Thyroid gland (tissue), 4 donors: ENCODE measurements at places on chromosomes 7 and 10. TPM values are rescaled to one million over a fixed set of nuclear protein-coding genes. Genes with fewer than 3 reads are reported as not detected.

GRCh38 chr7:25391295-25391861 lies 163.1 kb upstream of the NPVF start:
- H3K27ac ChIP-seq = no peak overlapping the region
- H3K4me3 ChIP-seq = no peak overlapping the region
- H3K36me3 ChIP-seq = no peaks in the 10 kb centered on the region
- H3K27me3 ChIP-seq = no peaks in the 10 kb centered on the region
- H3K4me1 ChIP-seq = no peaks in the 10 kb centered on the region
- DNase-seq = no peak

Gene EIF5AL1
- 0.33 TPM for total RNA-seq

DNA sequence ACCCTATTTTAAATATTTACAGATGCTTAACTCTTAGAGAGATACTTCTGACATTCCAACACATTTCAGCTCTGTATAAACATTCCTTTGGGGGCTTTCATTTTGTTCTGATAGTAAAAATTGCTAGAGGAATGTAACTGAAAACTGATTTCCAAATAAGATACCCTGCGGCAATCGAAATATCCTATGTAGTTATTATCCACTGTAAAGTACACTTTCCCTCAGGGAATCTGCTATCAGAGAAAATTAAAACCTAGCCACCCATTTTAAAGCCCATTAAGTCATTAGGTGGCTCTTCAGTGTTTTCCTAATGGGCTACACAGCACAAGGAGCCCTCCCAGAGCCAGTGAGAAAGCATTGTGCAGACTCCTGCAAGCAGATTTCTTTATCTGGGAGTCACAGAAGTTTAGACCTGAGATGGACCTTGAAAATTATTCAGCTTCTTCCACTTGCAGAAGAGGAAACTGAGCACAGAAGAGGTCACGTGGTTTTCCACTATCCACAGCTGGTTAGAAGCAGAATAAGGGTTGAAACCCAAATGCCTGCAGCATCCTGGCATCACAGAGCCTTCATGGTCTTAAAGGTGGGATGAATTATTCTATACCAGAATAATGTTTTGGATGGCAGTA lies 12.6 kb upstream of the CPVL start:
- H3K4me1 ChIP-seq = peaks cover 14% of the 10 kb centered on the region
- no peaks in the 10 kb centered on the region for H3K27me3 ChIP-seq
- H3K4me3 ChIP-seq = no peak overlapping the region
- DNase-seq = peak; percentile 13

Gene MALRD1
- total RNA-seq = 2.3 TPM

GRCh38 chr10:8453587-8453986 lies 399.1 kb downstream of the GATA3 start:
- H3K36me3 ChIP-seq = no peaks in the 10 kb centered on the region
- H3K4me3 ChIP-seq = no peak overlapping the region
- no peaks in the 10 kb centered on the region for H3K27me3 ChIP-seq
- H3K4me1 ChIP-seq = no peaks in the 10 kb centered on the region
- H3K27ac ChIP-seq = no peak overlapping the region
- DNase-seq = no peak

DNA sequence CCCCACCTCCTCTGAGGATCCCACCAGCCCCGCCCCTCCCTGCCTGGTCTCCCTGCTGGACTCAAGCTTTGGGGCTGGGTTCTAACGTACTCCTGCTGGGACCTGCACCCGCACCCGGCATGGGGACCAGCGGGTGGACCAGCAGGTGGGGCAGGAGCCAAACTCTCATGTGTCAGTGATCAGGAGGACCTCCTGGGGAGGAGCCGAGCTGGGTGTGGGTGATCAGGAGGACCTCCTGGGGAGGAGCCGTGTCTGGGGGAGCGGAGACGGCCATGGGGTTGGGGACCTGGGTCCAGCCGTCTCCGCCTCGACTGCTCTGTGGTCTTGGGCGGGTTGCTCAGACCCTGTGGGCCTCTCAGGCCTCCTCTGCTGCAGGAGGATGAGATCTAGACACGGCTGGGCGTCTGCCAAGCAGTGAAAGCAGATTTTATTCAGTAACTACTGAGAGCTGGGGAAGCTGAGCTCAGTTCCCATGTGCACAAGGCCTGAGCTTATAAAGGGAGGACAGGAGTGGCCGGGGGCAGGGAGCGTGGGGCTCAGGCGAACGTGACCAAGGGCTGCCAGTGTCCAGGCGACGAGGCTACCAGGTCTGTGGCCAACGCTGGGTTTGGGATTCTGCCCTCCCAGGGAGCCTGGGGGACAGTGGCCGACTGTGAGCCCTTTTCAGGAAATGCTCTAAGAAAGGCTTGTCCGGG lies 33.6 kb upstream of the UTF1 start:
- H3K4me1 ChIP-seq = no peaks in the 10 kb centered on the region
- H3K27ac ChIP-seq = no peak overlapping the region
- no peaks in the 10 kb centered on the region for H3K36me3 ChIP-seq
- no peak overlapping the region for H3K4me3 ChIP-seq
- no peaks in the 10 kb centered on the region for H3K27me3 ChIP-seq
- DNase-seq = no peak

DNA sequence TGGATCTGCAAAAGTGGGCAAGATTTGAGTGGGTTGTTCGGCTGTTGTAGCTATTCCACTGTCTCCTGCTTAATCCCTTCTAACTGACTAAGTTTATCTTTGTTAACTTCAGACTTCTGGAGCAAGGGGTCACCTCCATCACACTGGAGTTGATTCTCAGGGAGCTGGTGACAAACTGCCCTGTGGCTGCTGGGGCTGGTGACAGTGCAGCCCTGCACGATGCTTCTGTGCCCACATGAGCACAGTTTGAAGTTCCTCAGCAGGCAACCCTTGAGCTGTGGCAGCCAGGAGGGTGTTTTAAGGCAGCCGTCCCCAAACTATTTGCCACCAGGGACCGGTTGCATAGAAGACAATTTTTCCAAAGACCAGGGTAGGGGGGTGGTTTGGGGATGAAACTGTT lies 40.5 kb downstream of the ADRB1 start:
- DNase-seq = no peak
- no peaks in the 10 kb centered on the region for H3K4me1 ChIP-seq
- no peak overlapping the region for H3K27ac ChIP-seq
- no peak overlapping the region for H3K4me3 ChIP-seq

Gene CAMK1D
- 18.0 TPM for total RNA-seq

- H3K4me3 ChIP-seq = no peak overlapping the region
- peak; percentile 98 for DNase-seq
- H3K27me3 ChIP-seq = no peaks in the 10 kb centered on the region
- H3K27ac ChIP-seq = peak overlapping the region; percentile 95
Observed at GRCh38 chr7:945556-946255, 8.8 kb downstream of the ADAP1 start.

GRCh38 chr7:115289971-115290370 lies 368.1 kb downstream of the MDFIC start:
- no peak overlapping the region for H3K4me3 ChIP-seq
- H3K27me3 ChIP-seq = no peaks in the 10 kb centered on the region
- no peak for DNase-seq
- H3K4me1 ChIP-seq = no peaks in the 10 kb centered on the region

DNA sequence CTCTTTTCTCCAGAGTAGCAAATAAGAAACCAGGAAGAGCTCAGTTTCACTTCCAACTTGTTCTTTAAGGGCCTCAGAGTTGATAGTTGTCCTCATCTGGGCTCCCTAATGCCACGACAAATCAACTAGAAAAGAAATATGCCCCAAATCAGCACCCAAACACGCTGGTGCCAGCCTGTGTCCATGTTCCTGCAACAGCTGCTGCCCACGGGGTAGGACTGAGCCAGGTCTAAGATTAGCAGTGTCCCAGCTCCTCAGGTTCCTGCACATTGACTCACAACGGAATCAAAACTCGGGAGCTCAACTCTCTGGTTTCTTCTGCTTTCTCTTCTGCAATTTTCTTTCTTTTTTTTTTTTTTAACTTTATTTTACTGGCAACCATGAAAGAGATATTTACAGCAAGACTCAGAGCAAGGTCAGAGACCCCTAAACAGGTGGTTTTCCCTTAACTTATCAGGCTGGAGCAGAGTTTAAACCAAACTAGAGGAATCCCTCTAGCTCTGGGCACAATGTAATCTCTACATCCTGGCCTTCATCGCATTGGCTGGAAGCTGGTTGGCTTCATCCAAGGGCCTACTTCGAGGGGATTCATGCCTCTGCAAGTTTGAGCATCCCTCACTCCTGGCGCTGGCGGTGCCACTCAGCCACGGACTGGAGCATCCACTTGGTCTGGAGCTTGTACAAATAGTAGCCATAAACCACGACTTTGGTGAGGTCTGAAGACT lies 126.1 kb downstream of the PFKFB3 start:
- H3K27ac ChIP-seq = no peak overlapping the region
- H3K4me3 ChIP-seq = no peak overlapping the region
- DNase-seq = no peak

- H3K27me3 ChIP-seq = no peaks in the 10 kb centered on the region
- no peak overlapping the region for H3K27ac ChIP-seq
- no peak overlapping the region for H3K4me3 ChIP-seq
- H3K4me1 ChIP-seq = peaks cover 15% of the 10 kb centered on the region
- peaks cover under 1% of the 10 kb centered on the region for H3K36me3 ChIP-seq
Observed at GRCh38 chr7:44794331-44794730, 2.1 kb upstream of the PPIA start.

Gene STRIP2
- 0.22 TPM for total RNA-seq

GRCh38 chr7:11642276-11642675 lies 189.7 kb downstream of the THSD7A start:
- H3K4me1 ChIP-seq = no peaks in the 10 kb centered on the region
- H3K4me3 ChIP-seq = no peak overlapping the region
- no peaks in the 10 kb centered on the region for H3K27me3 ChIP-seq
- DNase-seq = no peak
- no peaks in the 10 kb centered on the region for H3K36me3 ChIP-seq

Gene ZNF239
- 8.7 TPM for total RNA-seq

Gene MCM7
- total RNA-seq = 24.9 TPM

Gene GPR15LG
- total RNA-seq = not detected

Gene OLAH
- total RNA-seq = not detected

GRCh38 chr7:128068785-128069184 lies 37.5 kb upstream of the LRRC4 start:
- no peak for DNase-seq

DNA sequence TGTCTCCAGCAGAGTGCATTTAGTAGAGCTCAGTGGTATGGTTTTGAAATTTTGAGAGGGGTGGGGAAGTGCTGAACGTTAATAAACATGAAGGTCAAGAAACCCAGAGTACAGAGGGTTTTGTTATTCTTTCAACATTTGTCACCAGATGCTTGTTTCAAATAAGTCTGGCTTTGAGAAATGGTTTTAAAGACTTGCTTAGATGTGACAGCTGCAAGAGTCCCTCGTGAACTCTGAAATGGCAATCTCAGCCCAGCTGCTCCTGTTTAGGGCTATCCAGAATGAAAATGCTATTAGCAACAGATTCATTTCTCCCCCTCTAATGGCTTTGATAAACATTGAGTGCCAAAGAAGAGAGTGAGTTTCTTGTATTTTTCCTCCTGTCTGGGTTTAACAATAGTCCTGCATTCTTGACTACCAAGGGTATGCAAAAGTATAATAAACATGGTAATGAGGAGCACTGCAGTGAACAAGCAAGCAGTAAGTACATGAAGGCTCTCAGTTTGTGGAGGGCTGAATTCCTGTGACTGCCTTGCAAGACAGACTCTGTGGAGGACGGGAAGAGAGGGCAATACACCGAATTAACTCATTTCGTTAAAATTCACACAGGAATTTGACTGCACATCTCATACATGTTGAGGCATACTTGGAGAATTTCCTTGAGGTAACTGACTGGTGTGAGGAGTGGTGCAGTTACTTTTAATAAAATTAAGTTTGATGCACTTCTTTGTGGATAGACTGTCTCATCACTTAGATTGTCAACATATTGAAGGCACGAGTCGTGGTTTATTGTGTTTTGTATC lies 490.9 kb downstream of the REEP3 start:
- no peaks in the 10 kb centered on the region for H3K36me3 ChIP-seq
- H3K4me3 ChIP-seq = no peak overlapping the region
- peak overlapping the region; percentile 71 for H3K27ac ChIP-seq

DNA sequence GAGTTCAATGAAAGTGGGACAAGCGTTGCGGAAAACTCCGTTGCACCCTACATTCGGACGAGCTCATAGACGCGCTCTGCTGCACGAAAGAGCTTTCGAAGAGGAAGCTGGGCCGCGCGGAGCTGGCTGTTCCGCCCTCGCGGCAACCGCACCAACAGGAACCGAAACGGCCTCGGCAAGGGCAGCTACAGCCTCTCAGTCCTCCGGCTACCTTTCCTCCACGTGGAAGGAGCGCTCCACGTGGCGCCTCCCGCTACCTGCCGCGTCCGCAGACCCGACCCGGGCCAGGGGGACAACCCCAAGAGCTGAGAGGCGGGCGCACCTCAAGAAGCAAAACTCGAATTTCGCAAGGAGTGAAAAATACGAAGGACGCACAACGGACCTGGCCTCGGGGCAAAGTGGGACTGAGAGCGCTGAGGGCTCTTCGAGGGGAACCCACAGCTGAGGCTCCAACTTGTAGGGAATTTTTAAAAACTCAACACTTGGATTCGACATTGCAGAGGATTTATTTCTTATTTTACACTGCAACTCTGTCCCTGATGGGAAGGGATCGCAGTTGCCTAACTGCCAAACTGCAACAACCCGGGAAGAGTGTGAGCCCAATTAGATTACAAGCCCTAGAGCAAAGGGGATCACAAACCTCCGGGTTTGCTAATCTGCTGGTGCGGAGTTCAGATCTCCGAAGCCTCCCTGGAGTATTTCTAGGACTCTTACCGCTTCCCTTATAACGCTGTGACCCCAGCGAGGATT lies 1.4 kb downstream of the HPSE2 start:
- no peaks in the 10 kb centered on the region for H3K36me3 ChIP-seq
- peak; percentile 36 for DNase-seq
- peaks cover 44% of the 10 kb centered on the region for H3K27me3 ChIP-seq
- no peak overlapping the region for H3K4me3 ChIP-seq
- no peak overlapping the region for H3K27ac ChIP-seq

DNA sequence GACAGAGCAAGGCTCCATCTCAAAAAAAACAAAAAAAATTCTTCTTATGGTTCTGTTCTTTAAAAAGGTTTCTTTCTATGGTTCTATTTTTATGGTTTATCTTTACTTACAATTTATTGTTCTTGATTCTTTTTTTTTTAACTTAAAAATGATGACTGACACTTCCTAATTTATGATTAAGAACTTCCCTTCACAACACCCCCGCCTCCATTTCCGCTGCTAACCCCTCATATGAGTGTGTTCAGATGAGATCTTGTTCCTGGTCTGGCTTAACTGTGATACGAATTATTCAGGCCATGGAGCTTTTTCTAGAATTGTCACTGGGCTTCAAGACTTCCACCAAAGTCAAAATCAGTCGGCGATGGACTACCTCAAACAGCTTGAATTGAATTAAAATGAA lies 33.9 kb downstream of the PTER start:
- DNase-seq = no peak
- H3K27me3 ChIP-seq = no peaks in the 10 kb centered on the region
- H3K4me1 ChIP-seq = no peaks in the 10 kb centered on the region
- no peaks in the 10 kb centered on the region for H3K36me3 ChIP-seq
- H3K4me3 ChIP-seq = no peak overlapping the region
- no peak overlapping the region for H3K27ac ChIP-seq

DNA sequence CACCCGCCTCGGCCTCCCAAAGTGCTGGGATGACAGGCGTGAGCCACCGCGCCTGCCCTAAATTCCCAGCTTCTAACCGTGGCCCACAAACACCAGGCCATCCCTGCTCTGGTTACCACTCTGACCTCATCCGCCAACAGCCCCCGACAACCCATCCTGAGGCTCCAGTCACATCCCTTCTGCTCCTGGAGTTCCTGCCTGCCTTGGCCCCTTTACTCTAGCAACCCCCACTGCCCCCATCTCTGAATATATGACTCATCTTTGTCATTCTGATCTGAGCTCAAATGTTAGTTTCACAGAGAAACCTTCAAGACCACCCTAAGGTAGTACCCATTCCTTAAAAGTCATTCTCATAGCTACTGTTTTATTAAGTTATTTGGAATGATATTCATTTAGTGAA lies 26.6 kb downstream of the RHEB start:
- H3K27me3 ChIP-seq = no peaks in the 10 kb centered on the region
- DNase-seq = no peak
- no peak overlapping the region for H3K4me3 ChIP-seq
- H3K36me3 ChIP-seq = peaks cover 3% of the 10 kb centered on the region
- peaks cover 38% of the 10 kb centered on the region for H3K4me1 ChIP-seq

Gene CNNM1
- total RNA-seq = 0.56 TPM
